Activated CD8-positive, alpha-beta memory T cell treated with anti-CD3 and anti-CD28 coated beads for 24 hours (primary cell): ENCODE measurements at places on chromosomes 12 and 14.

DNA sequence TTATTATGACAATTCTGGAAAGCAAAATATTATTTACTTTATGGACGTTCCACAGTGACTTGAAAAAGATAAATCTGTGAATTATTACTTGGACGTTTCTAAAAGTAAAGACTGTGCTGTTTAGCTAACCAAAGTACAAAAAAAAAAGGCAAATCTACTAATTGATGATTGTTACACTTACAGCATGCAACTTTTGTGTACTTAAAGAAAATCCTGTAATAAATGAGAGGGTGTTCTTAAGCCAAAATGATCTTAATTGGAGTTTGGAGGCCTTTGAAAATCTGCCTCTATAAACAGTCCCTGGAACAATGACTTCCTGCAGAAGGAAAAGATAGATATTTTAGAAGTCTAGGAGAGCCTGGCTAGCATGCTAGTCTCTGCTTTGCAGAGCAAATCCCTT, 434.0 kb upstream of the SYT1 start:
- no peak for DNase-seq

- DNase-seq, result peak; percentile 91
These were observed at the start of gene SNW1 for GRCh38 chr14:77760381-77761204. TSS of gene SNW1 (minus strand) at chr14:77761156. CDS start at chr14:77761127, 29 bp downstream.

DNA sequence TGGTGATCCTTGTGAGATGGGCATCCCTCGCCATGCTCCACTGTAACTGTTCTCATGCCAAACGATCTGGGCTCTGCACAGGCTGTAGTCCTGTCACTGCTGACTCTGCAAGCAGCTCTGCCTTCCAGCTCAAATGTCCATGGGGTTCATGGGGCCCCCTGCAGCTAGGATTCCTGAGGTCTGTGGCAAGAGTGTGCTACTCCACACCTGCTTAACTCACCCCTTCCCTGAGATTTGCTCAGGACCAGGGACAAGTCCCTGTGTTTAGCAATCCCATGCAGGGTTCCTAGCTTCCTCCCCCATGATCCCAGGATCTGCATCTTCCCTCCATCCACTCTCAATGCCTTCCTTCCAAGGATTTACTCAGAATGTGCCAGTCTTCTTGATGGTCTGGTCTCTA, 241.0 kb downstream of the ASCL1 start:
- no peak for DNase-seq

DNA sequence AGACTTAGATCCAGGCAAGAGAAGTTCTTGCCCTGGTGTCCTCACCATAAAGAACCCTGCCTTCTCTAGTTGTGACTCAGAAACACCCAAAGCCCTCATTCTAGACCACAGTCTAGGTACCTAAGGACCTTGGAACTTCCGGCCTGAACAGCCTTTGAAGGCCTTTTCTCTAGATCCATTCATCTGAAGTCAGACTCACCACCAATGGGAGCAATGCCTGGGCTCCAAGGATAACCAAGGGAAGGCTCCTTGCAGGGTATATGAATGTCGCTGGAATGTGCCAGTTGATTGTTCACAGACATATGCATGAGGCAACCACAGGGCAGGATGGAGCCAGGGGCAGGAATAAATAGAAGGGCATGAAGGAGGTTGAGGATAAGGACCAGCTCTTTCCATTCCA, 86.3 kb downstream of the PLCZ1 start:
- DNase-seq, result no peak

- no peak for DNase-seq
These were observed 824 bp upstream of the TARBP2 start for GRCh38 chr12:53500142-53500775.

- DNase-seq, result no peak
These were observed 32.7 kb upstream of the VPS37B start for GRCh38 chr12:122928404-122929147.

DNA sequence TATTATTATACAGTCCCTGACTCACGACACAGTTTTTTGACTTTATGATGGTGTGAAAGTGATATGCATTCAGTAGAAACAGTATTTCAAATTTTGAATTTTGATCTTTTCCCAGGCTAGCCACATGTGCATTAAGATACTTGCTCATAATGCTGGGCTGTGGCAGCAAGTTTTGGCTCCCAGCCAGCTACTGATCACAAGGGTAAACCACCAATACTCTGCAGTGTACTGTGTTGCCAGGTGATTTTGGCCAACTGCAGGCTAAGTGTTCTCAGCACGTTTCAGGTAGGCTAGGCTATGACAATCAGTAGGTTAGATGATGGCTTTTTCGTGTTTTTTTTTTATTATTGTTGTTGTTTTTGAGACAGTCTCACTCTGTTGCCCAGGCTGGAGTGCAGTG, 69.4 kb upstream of the ACTN1 start:
- DNase-seq, result no peak

GRCh38 chr12:89448951-89449371, 75.6 kb downstream of the GALNT4 start:
- no peak for DNase-seq

DNA sequence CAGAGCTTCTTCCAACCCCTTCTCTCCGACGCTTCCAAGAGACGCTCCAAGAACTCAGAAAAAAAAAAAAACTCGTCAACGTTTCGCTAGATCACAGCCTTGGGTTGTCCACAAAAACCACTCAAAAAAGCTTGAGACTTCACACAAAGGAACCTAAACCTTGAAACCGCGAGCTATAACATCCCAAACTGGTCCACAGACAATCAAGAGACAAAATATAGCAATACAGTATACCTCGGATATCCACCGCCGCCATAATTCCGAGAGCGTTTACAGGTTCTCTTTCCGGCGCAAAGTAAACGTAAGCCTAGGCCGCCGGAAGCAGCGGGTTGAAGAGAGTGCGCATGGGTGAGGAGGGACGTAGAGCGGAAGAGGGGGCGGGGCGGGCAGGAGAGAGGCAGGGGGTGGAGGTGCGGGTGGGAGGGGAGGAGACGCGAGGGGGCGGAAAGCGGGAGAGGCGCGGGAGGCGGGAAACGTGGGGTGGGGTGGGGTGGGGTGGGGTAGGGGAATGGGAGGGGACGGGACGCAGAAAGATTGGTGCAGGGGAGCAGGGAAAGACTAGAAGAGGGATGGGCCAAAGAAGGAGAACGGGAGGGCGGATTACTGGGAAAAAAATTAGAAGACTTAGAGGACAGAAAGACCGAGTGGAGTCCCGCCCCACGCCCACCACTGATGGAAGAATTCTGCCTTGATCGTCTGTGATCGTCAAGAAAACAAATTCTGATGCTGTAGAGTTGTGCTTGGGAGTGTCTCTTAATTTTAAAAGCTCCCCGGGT, at the start of gene MED6:
Gene MED6 (minus strand): TSS at position 274 of the 776 bp plus-strand sequence. CDS start 18 bp downstream, at position 256.
- DNase-seq, result peak; percentile 89

GRCh38 chr12:119594399-119594730, 791 bp downstream of the TMEM233 start:
- no peak for DNase-seq
